CD4-positive, alpha-beta T cell treated with Interferon gamma for 1 hour (primary cell): ENCODE measurements at places on chromosomes 2 and 18.

- no peak for DNase-seq
Observed at GRCh38 chr2:227655454-227655853, 11.2 kb upstream of the SCYGR5 start.

GRCh38 chr2:173326806-173327205 lies 27.9 kb upstream of the CDCA7 start:
- no peak for DNase-seq

DNA sequence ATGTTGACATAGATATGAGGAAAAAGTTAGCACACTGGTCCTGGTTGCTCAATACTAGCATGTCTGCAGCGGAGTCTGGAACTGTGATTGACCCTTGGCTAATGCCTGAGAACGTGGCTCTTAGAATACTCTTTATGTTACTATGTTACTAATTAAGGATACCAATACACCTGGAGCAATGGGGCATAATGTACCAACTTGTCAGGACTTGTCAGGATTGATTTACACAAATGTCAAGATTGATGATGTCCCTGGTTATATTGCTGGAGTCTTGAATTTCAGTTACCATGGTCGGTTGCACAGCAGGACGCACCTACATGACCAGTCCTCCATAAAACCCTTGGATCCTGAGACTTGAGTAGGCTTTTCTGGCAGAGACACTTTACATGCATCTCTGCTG lies 810.9 kb downstream of the CPS1 start:
- no peak for DNase-seq

GRCh38 chr2:234558642-234559041 lies 61.8 kb upstream of the ARL4C start:
- DNase-seq = no peak

DNA sequence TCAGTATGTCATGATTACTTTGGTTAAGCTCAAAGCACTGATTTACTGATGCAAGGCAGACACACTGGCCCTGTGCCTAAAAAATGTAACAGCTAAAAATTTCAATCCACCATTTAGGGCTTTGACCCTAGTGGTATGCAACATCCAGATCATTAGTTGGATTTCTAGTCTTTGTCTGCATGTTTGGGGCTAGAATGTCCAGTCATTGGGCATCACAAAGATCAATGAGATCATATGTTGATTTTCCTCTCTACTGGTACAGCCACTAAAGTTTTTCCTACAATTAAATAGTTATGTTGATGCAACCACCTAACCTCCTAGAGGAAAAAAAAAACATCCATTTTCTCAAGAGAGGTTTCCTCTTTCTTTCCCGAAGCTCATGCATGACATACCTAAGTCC lies 53.4 kb upstream of the REV1 start:
- no peak for DNase-seq

DNA sequence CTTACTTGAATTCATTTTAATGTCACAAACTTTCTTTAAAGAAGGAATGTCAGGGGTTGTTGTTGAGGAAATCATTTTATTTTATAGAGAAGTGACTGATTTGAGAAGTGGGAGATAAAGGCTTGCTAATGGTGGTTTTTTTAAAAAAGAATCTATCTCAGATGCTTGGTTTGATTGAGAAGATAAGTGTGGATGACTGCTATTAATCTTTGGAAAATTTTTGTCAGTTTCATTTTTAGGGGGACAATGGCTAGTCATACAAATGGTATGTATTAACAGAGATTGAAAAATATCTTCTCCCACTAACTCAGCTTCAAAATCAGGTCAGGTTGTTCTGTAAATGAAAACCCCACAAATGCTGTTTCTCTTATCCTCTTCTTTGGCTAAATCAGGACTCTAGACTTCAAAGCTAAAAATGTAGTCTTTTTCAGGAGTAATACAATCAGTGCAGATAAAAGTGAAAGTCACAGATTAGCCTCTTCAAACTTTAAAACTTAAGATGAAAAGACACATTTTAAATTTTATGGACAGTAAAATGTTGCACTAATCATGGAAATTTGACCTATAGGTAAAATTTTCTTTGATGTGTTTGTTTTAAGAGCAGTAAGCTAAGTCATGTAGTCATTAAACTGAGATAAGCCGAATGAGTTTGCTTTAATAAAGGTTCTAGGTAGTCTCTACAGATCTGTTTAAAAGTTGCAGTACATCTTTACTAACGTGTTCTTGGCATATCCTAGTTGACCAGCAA lies 674.2 kb upstream of the VRK2 start:
- DNase-seq = no peak

DNA sequence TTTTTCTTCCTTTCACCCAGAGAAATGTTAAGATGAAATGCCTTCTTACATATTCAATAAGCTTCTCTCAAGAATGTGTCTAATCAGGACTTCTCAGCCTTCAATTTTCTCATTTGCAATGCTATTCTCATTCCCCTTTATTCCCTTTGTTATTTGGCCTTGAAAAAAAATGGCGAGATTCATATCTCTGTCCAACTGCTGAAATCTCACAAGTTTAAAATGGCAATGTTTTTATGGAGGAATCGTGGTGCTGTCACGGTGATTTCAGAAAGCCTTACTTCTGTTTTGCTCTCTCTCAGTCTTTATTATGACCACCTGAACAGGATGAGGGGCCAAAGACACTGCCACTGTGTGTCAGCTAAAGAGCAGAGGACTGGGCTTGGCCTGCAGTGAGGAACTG lies 928.5 kb downstream of the DCC start:
- no peak for DNase-seq

DNA sequence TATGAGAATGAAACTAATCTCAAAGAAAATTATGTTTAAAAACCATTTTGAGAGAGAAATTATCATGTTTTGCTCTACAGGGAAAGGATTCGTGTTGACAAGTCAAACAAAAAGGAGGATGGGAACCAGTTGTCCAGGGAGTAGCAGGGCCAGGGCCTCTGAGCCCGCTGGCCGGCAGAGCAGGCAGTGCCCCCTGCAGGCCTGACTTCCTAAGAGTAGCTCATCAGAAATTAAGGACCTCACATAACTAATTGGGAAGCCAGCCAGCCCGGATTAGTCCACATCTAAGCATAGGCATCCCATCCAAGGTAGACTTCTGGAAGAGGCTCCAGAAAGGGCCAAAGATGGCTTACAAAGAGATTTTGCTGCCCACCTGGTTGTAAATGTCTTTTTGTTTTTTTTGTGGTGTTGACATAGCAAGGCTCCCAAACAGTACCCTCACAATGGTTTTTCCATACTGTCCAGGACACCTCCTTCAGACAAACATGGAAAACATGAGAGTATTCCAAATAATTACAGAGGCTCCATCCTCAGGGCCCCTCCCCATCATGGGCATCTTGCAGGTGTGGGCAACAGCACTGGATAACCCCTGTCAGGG lies 241.2 kb upstream of the TANK start:
- peak; percentile 34 for DNase-seq

GRCh38 chr2:97993926-97994325 lies 1.8 kb downstream of the TMEM131 start:
- DNase-seq = no peak

- DNase-seq = no peak
Observed at GRCh38 chr18:73283788-73284187, 416.0 kb upstream of the NETO1 start.

GRCh38 chr2:50743471-50743870 lies 288.5 kb downstream of the NRXN1 start:
- DNase-seq = no peak

GRCh38 chr2:197113275-197113711 lies 186.8 kb upstream of the PGAP1 start:
- no peak for DNase-seq

DNA sequence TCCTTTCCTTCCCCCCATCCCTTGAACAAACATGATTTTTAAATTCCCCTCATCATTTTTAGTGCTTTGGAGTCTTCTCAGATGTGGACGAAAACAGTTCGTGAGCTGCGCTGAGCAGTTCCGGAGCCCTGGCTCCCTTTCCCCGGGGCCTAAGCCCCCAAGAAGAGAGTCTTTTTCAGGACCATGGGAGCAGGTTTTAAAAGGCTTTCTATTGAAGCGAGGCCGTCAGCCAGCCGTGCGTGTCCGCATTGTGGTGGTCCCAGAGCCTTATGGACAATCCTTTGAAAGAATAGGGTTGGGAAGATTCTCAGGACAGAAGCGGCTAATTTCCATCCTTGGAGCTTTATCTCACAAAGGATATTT lies 290.7 kb downstream of the SOX11 start:
- DNase-seq = no peak

DNA sequence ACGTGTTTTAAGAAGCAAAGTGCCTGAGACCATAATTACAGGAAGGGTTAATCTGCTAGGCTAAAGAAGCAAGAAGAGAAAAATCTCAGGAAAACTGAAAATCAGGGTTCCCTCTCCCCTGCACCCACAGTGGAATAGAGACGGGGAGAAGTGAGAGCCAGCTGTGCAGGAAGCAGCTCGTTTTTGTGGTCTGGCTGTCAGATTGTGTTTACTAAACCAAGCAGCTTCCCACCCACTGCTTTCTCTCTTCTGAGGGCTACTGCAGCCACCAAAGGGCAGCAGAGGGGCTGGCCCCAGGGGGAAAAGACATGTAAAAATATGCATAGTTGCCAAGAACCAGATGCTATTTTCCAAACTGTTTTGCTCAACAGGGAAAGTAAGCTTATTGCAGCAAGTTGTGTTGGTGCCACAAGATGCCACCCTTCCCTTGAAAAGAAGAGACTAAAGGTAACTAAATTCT lies 72.6 kb upstream of the THUMPD2 start:
- no peak for DNase-seq

- DNase-seq = peak; percentile 75
Observed at GRCh38 chr2:181466661-181467576, 9.7 kb downstream of the ITGA4 start.

- DNase-seq = no peak
Observed at GRCh38 chr2:30356071-30356470, 91.0 kb upstream of the LCLAT1 start.

- no peak for DNase-seq
Observed at GRCh38 chr2:98929920-98930319, 6.1 kb downstream of the CRACDL start.

- DNase-seq = no peak
Observed at GRCh38 chr2:112876971-112877361, 34.0 kb upstream of the IL37 start.

DNA sequence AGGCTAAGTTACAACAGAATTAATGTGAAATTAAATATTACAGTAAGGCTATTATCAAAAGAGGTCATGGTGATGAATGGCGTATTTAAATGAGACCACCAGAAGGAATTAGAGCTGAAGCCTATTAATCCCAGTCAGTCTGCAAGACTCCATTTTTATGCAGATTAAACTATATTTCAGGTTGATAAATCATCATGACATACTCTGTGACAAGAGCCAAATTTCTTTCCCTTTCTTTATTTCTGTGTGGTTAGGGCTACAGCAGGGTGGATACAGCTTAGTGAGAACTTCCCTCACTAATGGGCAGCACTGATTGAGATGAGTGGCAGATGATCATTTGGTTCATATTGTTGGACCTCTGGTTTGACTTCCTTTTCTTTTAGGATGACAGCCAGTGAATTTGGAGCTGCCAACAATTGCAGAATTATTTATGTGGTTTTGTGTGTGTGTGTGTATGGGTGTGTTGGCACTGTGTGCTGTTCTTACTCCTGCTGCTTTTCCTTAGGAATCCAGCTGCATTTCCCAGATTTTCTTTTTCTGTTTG lies 481.3 kb downstream of the PIK3C3 start:
- no peak for DNase-seq

- DNase-seq = no peak
Observed at GRCh38 chr2:157501026-157501425, 57.1 kb upstream of the CYTIP start.

DNA sequence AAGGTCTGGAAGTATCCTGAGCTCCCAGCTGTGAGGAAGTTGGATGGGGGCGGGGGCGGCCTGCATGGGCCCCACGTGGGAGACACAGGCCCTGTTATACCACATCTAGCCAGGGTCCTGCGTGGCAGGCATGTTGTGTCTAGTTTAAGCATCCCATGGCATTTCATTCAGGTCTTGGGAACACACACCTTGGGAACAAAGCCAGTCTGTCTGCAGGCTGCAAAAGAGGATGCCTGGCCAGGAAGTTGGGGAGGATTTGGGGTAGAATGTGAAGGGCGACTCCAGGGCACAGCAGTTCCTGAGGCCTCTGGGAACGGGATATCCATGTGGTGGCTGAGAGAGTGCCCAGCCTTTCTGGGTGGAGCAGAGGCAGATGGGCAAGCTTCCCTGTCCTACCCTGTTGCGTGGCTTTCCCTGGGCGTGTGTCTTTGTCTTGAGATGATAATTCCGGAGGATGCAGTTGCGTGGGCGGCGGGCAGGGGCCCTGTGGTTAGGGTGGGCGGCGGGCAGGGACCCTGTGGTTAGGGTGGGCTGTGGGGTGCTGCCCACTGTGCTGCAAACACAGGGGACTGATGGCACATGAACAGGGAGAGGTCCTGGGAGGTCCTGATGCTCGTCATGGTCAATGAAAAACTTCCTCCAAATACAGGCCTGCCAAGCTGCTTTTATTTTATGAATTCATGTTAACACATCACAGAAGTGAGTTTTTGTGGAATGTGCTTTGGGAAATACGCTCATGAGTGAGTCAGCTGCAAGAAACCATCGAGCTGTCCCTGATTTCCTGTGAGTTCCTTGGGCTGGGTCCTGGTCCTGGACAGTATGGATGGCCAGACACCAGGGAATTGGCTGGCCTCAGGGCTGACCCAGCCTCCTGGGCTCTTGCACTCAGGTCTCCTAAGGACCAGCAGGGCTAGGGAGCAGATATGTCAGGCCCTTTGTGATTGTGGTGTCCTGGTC lies 90.0 kb upstream of the HS6ST1 start:
- no peak for DNase-seq

DNA sequence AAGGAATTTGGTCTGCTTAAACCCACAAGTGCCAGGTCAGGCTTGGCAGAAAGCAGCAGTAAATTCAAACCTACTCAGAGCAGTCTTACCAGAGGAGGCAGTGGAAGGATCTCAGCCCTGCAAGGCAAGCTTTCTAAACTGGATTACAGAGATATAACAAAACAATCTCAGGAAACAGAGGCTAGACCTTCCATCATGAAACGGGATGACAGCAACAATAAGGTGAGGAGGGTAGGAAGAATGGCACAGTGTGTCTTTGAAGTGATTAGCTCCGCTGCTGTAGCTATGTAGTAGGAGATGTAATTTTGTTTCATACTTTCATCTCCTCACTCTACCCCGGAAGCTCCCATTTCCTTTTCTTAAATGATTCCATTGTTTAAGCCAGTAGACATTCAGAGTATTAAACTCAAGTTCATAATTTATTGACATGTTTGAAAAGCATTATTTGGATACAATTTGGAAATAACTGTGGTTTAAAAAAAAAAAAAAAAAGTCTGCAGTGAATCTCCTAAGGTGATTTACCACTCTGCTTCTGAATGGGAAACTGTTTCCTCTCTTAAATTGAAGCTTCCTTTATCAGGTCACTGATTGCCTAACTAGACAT lies 29.4 kb upstream of the DYSF start:
- no peak for DNase-seq

DNA sequence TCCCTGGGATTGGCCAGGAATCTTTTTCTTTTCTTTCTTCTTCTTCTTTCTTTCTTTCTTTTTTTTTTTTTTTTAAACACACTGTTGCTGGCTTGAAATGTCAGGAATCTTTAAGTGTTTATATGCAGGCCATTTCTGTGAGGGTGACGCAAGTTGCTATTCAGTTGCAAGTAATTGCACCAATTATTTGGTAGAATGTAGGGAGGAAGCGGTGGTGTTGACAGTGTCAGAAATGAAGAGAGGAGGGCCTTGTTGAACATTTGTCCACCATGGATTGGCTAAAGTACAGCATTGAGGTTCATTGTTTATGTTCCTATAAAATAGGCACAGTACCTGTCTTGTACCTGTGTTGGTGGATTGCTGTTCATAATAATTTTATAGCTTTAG lies 6.5 kb downstream of the RPIA start:
- no peak for DNase-seq

- DNase-seq = no peak
Observed at GRCh38 chr2:147829106-147829505, 15.7 kb upstream of the ACVR2A start.

- no peak for DNase-seq
Observed at GRCh38 chr2:202555356-202555755, 79.4 kb upstream of the FAM117B start.
